ENCODE measurements at places on chromosomes 7 and 10.

- no peak for DNase-seq
These were observed 61.8 kb downstream of the SND1 start for GRCh38 chr7:127713758-127714157.

DNA sequence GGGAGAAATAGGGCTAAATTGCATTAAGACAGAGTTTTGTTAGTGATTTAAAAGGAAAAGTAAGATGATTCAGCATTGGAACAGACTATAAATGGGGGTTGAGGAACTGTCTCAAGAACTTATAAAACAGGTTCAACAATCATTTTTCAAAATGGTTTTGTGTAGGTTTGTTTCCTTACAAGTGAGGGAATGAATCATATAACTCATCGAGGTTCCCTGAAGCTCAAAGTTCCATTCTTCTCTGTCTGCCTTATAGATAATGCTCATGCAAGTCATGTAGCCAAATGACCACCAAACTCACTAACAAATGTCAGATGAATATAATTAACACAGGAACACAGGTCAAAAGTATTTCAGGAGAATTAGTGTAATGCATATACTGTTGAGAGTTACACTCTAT is 27.7 kb downstream of the ADAM22 start:
- DNase-seq, result no peak

DNA sequence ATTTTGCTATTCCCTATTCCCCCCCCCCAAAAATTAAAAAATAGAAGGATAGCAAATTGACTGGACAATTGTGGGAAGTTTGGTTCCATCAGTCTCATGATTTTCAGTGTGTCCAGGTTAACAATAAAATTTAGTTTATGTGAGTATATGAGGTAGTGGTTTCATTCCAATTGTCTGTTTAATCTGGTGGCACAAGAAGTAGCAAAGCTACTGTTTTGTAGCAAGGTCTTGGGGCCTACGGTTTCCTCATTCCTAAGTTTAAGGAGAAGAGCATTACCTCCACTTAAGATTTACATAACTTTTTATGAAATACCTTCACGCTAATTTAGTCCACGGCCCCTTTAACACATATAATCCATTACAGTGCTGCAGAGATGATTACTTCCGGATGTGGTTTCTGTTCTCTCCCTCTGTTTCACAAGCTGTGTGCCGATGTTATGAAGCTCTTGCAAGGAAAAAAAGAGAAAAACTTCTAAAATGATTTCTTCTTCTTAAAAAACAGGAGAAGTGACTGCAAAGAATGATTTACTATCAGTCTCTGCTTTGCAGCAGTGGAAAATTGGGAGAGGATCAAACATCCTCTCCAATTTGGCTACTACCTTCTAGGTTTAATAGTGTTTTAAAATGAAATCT is 32.7 kb upstream of the NPVF start:
- no peak for DNase-seq

DNA sequence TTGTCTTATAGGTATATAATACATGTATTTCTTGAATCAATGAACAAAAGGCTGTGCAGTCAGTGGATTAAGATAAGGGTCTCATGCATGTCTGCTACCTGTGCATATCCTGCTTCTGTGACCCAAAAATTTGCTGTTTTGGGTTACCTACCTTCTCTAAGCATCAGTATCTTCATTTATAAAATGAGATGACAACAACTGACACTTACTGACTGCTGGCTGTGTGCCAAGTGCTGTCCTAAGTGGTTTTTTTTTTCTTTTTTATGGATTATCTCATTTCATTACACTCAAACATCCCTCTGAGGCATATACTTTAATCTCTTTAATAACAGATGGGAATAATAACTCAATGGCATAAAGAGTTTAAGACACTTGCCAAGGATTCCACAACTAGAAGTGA is 2.1 kb downstream of the PDK4 start:
- no peak for DNase-seq

DNA sequence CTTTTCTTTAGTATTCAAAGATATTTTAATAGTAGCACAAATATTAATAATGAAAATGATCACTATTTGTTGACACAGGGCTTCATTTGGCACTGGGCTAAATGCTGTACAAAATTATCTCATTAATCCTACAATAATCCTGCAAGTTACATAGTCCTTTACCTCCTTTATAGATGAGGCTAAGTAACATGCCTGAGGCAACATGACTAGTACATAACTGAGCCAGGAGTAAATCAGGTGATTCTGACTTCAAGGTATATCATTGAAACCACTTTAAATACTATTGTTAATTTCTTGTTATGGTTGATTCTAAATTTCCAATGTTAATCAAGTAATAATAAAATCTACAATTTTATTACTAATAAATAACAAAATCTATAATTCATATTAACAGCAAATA is 39.8 kb downstream of the SEM1 start:
- no peak for DNase-seq

DNA sequence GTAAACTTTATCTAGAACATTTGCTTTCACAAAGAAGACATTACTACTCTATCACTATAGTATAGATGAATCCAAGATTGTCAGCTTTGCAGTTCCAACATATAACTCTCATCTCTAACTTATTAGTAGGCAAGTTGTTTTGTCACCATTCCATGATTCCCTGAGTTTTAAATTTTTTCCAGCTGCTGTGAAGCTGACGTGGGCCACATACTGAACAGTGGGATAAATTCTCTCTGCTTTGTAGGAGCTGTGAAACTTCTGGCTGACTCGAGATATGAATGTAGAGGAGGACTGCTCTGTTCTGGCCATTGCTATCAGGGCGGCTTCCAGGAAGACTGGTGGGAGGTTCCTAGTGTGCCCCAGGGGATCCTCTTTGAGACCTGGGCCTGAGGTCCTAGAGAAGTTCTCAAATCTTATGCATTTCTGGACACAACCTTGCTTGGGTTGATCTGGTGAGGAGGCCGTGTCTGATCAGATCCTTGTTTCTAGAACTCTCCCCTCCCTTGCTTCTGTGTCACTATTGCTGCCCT is 58.0 kb downstream of the LSMEM1 start:
- DNase-seq, result no peak

DNA sequence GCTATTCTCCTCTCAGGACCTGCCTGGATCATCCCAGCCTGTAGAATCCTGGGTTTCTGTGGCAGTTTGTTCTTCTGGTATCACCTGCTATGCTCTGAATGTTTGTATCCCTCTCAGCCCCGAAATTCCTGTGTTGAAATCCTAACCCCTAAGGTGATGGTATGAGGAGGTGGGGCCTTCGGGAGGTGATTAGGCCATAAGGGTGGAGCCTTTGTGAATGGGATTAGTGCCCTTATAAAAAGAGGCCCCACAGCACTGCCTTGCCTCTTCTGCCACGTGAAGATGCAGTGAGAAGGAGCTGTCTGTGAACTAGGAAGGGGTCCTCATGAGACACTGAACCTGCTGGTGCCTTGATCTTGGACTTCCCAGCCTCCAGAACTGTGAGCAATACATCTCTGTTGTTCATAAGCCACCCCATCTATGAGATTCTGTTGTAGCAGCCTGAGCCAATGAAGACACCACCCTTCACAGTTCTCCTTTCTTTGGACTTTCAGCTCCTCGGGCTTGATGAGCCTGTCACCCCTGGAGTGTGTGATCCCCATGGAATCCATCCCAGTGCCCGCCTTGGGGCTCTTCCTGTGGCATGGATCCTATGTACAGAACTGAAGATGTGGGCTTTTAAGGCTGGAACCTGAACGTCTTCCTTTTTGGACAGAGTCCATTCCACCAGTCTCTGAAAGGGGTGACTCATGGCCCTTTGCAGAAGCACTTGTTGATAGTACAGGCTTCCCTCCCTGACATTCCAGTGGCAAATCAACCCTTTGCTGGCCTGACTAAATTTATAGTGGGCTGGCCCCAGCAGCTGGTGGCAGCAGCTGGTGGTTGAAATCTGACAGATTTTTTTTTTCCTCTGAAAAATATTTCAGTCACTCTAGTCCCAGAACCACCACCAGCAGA is 138.0 kb downstream of the TACC2 start:
- no peak for DNase-seq

GRCh38 chr7:15707570-15707969 is 21.1 kb upstream of the MEOX2 start:
- no peak for DNase-seq

DNA sequence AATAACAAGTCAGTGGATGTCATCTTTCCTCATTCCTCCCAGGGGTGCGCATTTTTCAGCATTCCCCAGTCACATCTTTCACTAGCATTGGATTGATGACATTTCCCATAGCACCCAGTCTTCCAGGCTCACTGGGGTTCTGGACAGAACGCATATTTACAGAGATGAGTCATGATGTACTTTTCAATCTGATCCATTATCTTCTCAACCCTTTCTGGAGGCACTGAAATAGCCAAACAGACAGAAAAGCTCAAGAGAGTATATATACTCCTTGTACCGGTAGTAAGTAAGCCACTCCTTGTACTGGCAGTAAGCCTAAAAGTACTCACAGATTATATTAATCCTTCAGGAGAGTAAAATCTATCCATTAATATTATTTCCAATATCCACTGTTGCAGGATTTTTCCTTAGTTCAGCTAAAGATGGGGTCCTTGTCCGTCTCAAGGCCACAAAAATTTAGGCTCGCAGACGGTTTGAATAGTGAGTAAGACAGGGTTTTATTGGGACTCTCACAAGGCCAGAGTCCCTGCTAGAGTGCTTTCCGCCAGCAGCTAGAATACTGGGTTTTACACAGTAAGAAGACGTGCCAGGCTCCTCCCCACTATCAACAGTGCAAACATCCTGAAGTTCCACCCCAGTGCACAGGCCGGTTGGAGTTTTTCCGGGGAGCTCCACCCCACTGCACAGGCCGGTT is 60.8 kb downstream of the MDH2 start:
- no peak for DNase-seq

- no peak for DNase-seq
These were observed 11.9 kb downstream of the FLNC start for GRCh38 chr7:128841921-128842673.

GRCh38 chr10:131213741-131214505 is 97.6 kb downstream of the TCERG1L start:
- DNase-seq, result no peak

GRCh38 chr7:41475801-41476459 is 227.0 kb downstream of the INHBA start:
- DNase-seq, result no peak

DNA sequence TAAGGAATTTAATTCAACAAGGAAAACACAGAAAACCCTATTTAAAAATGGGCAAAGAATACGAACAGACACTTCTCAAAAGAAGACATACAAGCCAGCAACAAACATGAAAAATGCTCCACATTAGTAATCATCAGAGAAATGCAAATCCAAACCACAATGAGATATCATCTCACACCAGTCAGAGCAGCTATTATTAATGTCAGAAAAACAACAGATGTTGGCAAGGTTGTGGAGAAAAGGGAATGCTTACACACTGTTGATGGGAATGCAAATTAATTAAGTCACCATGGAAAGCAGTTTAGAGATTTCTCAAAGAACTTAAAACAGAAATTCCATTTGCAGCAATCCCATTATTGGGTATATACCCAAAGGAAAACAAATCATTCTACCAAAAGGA is 55.2 kb downstream of the GCC1 start:
- DNase-seq, result no peak

GRCh38 chr10:86152354-86152753 is 214.2 kb downstream of the GRID1 start:
- no peak for DNase-seq

GRCh38 chr10:132833421-132834111 is 47.6 kb upstream of the NKX6-2 start:
- DNase-seq, result no peak

DNA sequence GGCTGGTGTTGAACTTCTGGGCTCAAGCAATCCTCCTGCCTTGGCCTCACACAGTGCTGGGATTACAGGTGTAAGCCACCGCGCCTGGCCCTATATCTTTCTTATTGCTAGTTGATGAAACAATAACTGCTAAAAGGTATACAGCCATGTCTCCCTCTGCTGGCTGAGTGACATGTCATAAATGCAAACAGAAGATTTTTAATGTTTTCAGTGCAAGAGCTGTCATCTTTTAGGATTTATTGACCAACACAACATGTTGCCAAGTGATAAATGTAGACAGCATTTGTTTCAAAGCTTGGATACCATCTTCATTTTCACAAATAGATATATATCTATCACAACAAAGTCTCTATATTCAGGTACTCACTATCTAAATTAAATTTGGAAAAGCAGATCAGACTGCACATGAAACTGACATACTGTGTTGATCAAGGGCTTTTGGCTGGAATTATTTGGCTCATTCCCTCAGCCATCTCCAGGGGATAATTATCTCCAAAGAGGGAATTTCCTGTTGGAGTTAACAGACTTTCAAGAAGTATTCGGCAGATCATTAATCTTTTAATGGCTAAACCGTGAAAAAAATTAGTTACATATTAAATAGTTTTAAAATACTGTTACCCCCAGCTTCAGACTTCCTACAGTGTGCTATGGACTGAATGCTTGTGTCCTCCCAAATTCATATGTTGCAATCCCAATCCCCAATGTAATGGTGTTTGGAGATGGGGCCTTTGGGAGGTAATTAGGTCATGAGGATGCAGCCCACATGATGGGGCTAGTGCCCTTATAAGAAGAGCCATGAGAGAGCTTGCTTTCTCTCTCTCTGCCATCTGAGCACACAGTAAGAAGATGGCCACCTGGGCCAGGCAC is 41.3 kb upstream of the SRPK2 start:
- no peak for DNase-seq

- no peak for DNase-seq
These were observed 296.8 kb upstream of the ZMIZ1 start for GRCh38 chr10:78771808-78772455.

DNA sequence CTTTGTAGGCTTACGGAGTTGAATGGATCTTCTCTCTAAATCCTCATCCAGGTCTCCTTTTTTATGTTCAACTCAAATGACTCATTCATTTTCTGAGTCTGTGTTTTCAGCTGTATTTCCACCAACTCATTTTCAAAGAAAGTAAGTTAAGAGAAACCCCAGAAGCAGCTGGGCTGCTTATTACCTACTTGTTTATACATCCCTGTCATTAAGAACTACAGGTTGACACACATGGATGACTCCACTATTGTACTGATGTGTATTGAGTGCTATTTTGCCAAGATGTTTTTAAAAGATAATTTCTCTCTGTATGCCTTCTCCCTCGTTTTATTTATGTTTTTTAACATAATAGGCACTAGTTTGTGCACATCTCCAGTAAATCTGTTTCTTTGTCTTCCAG is 41.9 kb downstream of the DGKI start:
- no peak for DNase-seq

GRCh38 chr7:95687759-95688343 is 84.5 kb upstream of the DYNC1I1 start:
- DNase-seq, result no peak

- DNase-seq, result no peak
These were observed 103.2 kb upstream of the GPR26 start for GRCh38 chr10:123562811-123563580.

- no peak for DNase-seq
These were observed 148.4 kb downstream of the PLXDC2 start for GRCh38 chr10:19964625-19965024.
